Sciatic nerve (tissue), 2 donors: ENCODE measurements at places on chromosomes 7 and 10.

DNA sequence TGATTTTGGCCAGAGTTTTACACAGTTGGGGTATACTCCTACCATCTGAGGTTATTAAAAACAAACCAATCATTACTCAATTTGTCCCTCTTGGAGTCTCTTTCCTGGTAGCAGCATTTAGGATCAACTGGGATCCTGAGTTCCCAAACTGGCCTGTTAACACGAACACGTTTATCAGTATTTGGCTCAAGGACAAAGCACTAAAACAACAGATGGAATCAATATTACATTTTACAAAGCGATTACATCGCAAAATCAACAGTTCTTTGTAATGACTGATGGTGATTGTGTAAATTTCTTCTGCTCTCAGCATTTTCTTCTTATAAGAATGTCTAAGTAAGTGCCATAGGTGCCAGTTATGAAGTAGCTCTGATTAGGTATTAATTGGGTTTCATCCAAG lies 582.9 kb upstream of the ANKRD30A start:
- DNase-seq: no peak

GRCh38 chr7:69744026-69744425 lies 145.8 kb downstream of the AUTS2 start:
- DNase-seq: no peak

DNA sequence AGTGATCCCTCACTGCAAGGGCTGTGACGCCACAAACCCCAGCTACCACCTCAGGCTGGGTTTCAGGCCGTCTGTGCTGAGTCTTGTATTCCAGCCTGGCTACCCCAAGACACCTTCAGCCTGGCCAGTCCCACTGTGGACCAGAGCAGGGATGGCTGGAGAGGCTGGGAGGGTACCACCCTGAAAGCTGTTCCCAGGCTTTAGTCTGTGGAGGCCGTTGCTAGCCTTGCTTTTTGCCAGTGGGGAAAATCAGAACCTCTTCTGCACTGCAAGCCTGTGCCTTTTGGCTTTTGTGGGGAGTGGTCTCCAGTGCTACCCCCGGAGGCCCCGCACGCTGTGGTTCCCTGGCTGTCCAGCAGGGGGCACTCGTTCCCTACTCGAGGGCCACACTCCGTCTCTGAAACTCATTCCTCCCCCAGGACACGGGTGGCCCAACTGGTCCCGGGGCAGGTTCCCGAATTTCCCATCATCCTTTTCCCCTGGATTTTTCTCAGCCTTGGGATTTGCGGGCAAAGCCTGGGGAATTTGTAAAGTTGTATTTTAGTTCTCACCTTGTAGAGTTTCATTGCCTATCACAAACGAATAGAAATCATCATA lies 128.4 kb upstream of the BTBD16 start:
- DNase-seq: peak; percentile 83

DNA sequence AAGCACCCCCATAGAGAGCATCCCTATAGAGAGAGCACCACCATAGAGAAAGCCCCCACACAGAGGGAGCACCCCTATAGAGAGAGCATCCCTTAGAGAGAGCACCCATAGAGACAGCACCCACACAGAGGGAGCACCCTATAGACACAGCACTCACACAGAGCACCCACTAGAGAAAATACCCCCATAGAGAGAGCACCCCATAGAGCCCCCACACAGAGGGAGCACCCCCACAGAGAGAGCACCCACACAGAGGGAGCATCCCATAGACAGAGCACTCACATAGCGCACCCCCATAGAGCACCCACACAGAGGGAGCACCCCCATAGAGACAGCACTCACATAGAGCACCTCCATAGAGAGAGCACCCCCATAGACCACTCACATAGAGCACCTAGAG lies 48.6 kb downstream of the INSIG1 start:
- peak; percentile 9 for DNase-seq

- DNase-seq: no peak
Observed at GRCh38 chr10:21519941-21520436, 5.5 kb downstream of the SKIDA1 start.

- DNase-seq: no peak
Observed at GRCh38 chr10:17787087-17787961, 21.8 kb upstream of the MRC1 start.

GRCh38 chr7:108059526-108059925 lies 56.6 kb upstream of the LAMB1 start:
- no peak for DNase-seq

- no peak for DNase-seq
Observed at GRCh38 chr7:130113887-130114286, 43.6 kb downstream of the KLHDC10 start.

GRCh38 chr10:77628906-77629730 lies 8.5 kb downstream of the KCNMA1 start:
- no peak for DNase-seq

DNA sequence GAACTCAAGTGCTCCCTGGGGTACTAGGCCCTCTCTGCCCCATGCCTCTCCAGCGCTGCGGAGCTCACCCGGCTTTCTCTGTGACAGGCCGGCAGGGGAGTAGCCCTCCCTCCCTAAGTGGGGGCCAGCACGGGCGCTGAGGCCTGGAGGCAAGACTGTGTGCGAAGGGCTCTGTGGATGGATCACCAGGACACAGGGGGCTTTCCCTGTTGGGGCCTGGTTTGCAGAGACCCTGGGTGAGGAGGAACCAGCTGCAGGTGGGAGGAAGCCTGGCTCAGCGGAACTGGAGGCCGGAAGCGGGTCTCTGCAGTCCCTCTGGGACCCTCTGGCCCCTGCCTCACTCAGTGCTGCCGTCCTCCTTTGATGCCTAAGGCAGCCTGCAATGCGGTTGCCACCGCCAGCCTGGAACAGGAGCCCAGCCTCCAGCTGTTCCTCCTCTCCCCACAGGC lies 106.0 kb downstream of the CYTH3 start:
- DNase-seq: no peak

- DNase-seq: no peak
Observed at GRCh38 chr7:155824227-155824886, 12.1 kb upstream of the SHH start.

DNA sequence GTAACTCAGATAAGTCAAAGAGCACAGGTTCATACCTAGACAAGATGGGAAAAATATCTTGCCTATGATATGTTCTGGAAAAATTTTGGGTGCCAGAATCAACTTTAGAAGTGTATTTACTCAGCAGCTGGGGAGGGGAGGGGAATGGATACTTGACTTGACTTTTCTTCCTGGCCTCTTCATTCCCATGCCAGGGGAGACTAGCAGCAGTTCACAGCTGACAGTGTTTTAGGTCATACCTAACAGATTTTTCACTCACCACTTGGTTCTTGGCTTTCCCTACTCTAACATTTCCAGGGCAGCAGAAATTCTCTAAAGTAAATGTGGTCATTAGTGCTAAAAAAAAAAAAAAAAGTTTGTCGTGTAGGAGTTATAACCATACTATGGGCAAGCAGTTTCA lies 46.3 kb downstream of the TAS2R16 start:
- no peak for DNase-seq

DNA sequence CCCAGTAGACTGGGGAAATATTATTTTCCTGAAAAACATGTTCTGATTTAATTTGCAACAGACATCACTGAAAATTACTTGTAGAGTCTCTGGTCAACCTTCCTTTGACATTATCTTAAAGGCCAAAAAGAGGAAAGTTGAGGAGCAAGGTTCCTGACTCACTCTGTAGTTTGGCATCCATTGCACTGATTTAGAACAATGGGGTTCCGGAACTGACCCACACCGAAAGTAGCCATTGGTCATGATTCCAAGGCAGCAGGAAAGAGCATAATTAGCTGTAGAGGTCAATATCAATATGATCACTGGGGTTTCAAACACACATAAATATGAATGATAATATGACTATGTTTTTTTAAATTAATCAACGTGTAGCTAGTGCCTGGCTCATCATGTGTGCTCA lies 65.8 kb downstream of the DNMBP start:
- DNase-seq: no peak

- DNase-seq: peak; percentile 51
Observed at GRCh38 chr10:49288341-49289065, 10.5 kb upstream of the C10orf71 start.

GRCh38 chr7:33054261-33054964 lies 8.2 kb downstream of the NT5C3A start:
- DNase-seq: no peak

- no peak for DNase-seq
Observed at GRCh38 chr7:131154380-131154779, 173.3 kb upstream of the MKLN1 start.

DNA sequence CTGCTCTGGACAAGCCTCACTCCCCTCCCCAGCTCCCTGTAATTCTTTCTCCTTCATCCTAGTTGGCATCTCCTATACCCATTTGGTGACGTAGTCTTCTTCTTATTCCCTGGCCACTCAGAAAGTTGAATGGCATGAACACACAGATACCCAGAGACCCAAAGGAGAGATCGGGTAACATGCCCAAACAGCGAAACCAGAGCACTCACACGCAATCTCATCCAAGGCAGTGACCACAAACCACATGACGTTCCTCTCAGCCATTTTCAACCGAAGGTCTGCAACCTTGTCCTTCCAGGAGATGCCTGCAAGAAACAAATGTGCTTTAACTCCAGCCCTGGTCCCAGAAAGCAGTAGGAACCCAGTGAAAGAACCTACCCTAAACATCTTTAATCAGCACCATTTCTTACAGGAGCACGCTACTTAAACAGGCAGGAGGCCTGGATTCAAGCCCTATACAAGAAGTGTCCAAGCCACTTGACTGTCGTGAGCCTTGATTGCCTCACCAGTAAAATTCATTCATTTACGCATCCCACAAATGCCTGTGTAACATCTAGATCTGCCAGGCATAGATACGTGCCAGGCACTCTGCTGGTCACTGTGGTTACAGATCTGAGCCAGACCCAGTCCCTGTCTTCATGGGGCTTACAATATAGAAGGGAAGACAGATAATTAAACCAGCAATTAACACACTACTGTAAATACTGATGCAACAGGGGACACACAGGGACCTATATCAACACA lies 37.1 kb downstream of the XPNPEP1 start:
- DNase-seq: peak; percentile 42

DNA sequence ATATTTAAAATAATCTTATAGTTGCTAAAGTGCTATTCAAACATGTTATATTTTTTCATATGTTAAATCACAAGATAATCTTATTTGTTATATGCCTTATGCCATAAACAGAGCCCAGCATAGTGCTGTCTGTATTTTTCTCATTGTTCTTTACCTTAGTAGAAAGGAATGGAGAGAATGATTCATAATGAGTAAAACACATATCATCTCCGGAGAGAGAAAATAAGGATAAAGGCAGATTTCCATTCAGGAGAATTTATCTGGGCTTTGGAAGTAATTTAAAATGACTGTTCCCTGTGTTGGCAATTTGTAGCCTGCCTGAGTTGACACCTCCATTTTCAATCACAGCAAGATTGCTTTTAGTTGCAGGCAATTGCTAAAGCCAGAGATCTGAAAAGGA lies 30.2 kb downstream of the CHN2 start:
- no peak for DNase-seq

- DNase-seq: no peak
Observed at GRCh38 chr10:68553138-68553537, 7.0 kb upstream of the TET1 start.

GRCh38 chr7:6399351-6399750 lies 48.4 kb downstream of the DAGLB start:
- no peak for DNase-seq

DNA sequence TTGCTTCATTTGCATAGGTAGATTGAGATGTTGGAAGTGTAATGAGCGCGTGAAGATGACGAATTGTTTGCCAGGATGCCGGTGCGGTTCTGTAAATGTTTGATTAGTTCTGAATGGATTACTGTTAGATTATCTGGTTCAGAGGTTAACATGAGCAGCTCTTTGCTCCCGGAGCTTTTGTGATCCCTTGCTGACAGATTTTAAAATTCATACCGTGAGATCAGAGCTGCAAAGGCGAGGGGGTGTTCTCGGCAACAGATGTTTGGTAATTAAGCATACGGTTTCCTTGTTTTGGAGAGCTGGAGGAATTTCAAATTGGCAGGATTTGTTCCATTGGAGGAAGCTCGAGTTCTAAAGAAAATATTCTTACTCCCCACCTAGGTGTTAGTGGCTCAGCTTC lies 237.8 kb upstream of the GPR26 start:
- DNase-seq: no peak

GRCh38 chr10:13271552-13272163 lies 28.2 kb downstream of the PHYH start:
- DNase-seq: peak; percentile 67

- DNase-seq: peak; percentile 69
Observed at GRCh38 chr7:20598459-20599309, 16.8 kb upstream of the ABCB5 start.

GRCh38 chr10:89476150-89476549 lies 59.2 kb downstream of the SLC16A12 start:
- DNase-seq: no peak

- no peak for DNase-seq
Observed at GRCh38 chr10:53744746-53745145, 972.2 kb upstream of the MBL2 start.

DNA sequence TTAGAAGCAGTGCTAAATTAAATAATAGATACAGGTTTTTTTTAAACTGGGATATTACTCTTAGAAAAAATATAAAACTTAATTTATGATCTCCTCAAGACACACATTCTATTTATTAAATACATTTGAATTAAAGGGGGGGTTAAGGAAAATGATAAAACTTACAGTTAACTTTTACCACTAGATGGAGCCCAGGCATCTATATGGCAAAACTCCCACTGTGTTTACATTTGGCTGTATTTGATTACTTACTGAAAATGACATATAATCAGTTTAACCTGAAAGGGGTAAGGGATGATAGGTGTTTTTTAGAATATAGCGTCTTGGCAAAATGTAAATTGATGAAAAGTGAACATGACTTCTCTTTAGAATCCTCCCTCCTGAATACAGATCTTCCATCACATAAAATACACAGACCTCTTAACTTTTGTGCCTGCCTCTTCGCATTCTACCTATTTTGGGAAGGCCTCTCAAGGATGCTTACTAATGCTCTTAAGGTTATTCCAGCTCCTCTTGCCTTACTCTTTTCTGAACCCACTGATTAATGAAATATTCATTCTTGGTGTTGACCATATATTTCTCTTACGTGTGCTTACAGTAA lies 235.7 kb downstream of the AGMO start:
- no peak for DNase-seq

DNA sequence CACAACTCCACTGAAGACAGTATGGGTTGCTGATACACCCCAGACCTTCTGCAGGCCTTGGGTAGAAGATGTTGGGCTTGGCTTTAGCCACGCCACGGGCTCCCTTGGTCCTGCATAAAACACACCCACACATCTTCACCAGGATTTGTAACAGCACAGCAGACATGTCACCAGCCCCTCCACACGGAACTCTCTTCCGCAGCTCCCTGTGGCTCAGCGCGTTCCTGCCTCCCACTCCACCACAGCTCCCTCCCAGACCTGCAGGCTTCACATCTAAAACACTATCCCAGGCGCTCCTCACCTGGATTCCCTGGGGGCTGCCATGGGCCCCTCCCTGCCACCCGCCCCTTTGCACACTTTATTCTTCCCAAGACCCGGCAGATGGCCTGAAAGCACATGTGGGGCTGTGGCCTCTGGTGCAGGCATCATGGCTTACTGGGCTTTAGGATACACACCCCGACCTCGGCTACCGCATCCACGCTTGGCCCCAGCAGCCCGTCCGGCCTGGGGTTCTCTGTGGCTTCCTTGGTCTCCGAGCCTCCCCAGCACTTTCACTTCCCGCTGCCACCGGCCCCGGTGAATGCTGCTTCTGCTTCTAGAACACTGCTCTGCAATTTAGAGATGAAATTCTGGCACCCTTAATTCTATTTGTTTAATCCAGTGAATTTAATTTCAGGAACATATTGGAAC lies 432.9 kb downstream of the DNAJB6 start:
- DNase-seq: no peak
